Smooth muscle cell of the umbilical artery (primary cell): ENCODE measurements at places on chromosomes 6 and 20. TPM values are rescaled to one million over a fixed set of nuclear protein-coding genes. Genes with fewer than 3 reads are reported as not detected.

The PROCR gene
- total RNA-seq = 37.7 and 45.4 TPM in 2 replicates

The ATP9A gene
- total RNA-seq = 22.3 and 28.6 TPM in 2 replicates

The PLA2G7 gene
- total RNA-seq = not detected in 2 replicates

The RAET1L gene
- not detected in 2 replicates for total RNA-seq

The KPNA5 gene
- total RNA-seq = 12.8 and 14.0 TPM in 2 replicates

The WFDC10B gene
- not detected in 2 replicates for total RNA-seq
